Activated T-helper 9 cell treated with anti-CD3 and anti-CD28 coated beads, Interleukin-2, amount 50 U/mL, for 16 hours (primary cell): ENCODE measurements at places on chromosomes 4 and X.

DNA sequence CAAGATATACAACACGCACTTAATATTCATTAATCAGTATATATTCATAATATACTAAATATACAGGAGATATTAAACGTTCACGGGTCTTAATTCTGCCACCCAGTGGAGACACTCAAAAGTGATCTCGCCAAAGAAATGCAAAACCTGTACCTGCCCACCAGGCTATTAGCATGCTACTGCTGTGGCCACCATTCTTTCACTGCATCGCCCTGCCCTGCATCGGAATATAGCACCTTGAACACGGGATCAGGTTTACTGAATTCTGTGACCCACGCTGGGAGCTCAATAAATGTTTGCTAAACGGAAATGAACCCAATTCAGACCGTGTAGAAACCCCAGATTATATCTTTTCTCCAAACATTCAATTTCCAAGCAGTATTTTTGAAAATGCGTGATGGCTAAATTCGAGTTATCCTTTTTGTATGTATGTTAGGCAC lies 840 bp upstream of the CLCN3 start:
- peak; percentile 25 for DNase-seq

DNA sequence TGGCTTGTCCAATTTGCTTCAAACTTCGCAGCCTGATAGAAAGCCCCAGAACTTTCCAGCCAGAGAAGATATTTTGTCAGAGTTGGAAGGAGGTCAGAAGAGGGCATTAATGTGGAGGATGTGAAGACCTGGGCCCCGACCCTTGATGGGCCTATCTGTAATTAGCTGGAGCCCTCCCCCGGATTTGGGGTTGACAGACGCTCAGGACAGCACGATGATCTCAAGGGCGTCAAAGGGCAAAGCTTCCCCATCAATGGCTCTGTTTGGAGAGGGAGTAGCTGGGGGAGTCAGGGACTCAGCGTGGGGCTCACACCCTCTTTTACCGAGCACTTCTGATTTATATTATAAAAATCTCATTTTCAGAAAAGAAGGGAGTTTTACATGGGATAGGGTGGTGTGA lies 59.0 kb upstream of the PPP2R3B start:
- DNase-seq, result no peak

DNA sequence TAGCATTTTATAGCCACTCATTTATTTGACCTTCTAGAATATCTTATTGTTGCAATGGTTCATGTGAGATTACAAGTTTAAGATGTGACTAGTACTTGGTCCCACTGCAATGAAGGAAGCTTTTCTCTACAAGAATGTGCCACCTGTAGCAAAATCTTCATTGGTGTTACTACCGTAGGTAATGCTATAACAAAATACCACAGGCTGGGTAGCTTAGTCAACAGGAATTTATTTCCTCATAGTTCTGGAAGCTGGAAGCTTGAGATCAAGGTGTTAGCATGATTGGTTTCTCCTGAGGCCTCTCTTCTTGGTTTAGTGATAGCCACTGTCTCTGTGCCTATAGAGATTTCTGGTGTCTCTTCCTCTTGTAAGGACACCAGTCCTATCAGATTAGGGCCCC lies 441.0 kb downstream of the GPM6A start:
- no peak for DNase-seq

DNA sequence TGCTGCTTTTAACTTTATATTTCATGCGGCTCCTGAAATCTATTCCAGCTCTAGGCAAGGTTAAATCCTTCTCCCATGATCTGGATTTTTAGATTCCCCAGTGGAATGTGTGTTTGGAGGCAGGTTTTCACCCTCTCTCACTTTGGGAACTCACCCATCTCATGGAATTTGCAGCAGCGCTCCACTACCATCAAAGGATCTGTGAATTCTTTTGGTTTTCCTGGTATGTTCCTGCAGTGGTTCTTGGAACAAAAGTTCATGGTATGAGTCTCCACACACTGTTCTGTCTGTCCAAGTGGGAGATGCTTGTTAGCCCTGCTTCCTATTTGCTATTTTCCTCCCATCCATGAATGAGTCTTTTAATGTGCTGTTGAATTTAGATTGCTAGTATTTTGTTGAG lies 14.0 kb downstream of the APOOL start:
- DNase-seq, result no peak

DNA sequence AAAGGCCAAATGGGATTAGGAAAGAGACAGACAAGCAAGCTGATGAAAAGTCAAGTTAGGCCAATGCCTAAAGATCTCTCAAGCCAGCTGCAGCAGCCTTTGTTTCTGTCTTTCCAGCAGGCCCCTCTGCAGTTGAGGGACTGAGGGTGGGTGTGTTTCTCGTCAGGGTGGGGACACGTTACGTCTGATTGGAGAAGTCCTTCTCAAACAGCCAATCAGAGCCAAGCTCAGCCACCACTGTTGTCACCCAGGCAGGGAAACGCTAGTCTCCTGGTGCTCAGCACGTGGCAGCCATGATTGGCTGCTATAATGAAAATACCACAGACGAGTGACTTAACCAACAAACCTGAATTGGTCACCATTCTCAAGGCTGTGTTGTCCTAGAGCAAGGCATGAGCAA lies 177.1 kb upstream of the LCORL start:
- no peak for DNase-seq

DNA sequence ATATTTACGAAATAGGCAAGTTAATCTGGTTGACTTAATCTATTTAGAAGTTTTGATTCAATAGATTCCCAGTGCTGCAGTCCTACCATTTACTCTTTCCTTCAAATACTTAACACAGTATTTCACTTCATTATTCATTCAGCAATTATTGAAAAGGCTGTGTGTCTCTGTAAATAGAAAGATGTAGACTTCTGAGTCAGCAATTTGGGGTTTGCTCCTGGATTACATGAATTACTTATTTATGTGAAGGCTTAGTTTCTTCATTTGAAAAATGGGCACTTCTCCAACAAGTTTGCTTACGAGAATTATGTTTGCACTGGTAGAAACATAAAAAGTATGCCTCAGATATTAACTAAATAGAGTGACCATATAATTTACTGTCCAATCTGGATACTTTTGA lies 17.4 kb downstream of the ADAM29 start:
- no peak for DNase-seq
